Activated T-cell treated with anti-CD3 and anti-CD28 coated beads, Interleukin-2, amount 50 U/mL, for 72 hours (primary cell): ENCODE measurements at places on chromosomes 4 and X. TPM values are rescaled to one million over a fixed set of nuclear protein-coding genes. Genes with fewer than 3 reads are reported as not detected.
A peak's percentile ranks its signal among the peaks of the same experiment; 100 is the strongest.

- no peak overlapping the region for H3K4me3 ChIP-seq
- no peak overlapping the region for H3K27ac ChIP-seq
- no peaks in the 10 kb centered on the region for H3K36me3 ChIP-seq
- no peak for DNase-seq
- H3K4me1 ChIP-seq, result no peaks in the 10 kb centered on the region
Measured at GRCh38 chr4:168502861-168503260, 6.0 kb downstream of the PALLD start.

GRCh38 chr4:154417373-154417673 is 74.3 kb downstream of the DCHS2 start:
- peaks cover 11% of the 10 kb centered on the region for H3K4me1 ChIP-seq
- no peak overlapping the region for H3K27ac ChIP-seq
- peaks cover 49% of the 10 kb centered on the region for H3K27me3 ChIP-seq
- peak overlapping the region; percentile 46 for H3K4me3 ChIP-seq
- DNase-seq, result no peak

DNA sequence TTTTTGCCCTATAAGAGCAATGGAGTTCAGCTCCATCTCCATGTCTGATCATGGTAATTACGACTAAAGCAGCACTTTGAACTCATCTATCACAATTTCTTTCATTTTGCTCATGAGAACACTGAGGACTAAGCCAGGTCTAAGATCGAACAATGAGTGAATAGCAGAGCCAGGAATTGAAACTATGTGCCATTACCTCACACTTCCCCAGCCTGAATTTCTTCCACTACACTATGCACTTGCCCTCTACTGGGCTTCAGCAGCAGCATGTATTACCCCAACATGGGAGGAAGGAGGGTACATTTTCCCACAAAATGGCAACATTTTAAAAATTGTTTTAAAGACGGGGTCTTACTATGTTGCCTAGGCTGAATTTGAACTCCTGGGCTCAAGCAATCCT is 274.7 kb upstream of the FGF13 start:
- H3K4me1 ChIP-seq, result no peaks in the 10 kb centered on the region
- peaks cover 28% of the 10 kb centered on the region for H3K27me3 ChIP-seq
- no peak for DNase-seq
- H3K36me3 ChIP-seq, result no peaks in the 10 kb centered on the region

DNA sequence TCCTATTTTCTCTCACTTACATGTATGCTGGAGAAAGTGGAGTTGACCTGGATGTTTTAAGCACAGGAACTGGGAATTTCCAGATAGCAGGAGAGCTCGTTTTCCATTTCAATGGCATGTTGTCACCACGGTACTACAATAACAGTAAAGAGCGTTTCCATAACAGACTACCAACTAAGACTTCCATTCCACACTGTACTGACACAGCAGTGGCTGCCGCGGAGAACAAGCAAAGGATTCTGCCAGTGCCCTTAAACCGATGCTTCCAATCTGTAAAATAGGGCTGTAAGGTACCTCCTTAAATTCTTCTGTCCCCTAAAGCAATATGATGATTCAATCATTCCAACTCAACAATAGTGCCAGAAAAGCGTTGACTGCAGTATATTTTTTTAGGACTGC is 143.9 kb downstream of the KLHL13 start:
- no peaks in the 10 kb centered on the region for H3K27me3 ChIP-seq
- H3K4me3 ChIP-seq, result no peak overlapping the region

DNA sequence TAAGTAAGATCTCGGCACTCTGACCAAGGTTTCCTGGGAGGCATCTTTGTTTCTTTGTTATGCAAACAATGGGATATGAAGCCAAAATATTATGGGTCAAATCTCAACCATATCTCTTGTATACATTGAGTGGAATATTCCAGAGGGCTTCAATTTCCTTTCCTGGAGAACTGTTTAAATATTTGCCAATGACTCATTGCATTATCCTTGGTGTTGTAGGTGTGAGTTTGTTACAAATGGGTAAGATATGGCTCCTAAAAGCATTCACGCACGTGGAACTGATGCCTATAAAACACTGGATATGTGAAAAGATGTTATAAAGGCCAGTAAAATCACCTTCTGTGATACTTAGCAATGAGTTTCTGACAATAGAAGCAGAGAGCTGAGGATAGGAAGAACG is 150.5 kb upstream of the WDR1 start:
- H3K27me3 ChIP-seq, result no peaks in the 10 kb centered on the region
- H3K4me1 ChIP-seq, result no peaks in the 10 kb centered on the region
- no peaks in the 10 kb centered on the region for H3K36me3 ChIP-seq
- H3K4me3 ChIP-seq, result no peak overlapping the region
- no peak overlapping the region for H3K27ac ChIP-seq

- peak; percentile 24 for DNase-seq
- peaks cover 79% of the 10 kb centered on the region for H3K4me1 ChIP-seq
- H3K27ac ChIP-seq, result peak overlapping the region; percentile 90
- no peaks in the 10 kb centered on the region for H3K27me3 ChIP-seq
Measured at GRCh38 chr4:26877406-26877805, 16.8 kb downstream of the STIM2 start.

- H3K27ac ChIP-seq, result no peak overlapping the region
- no peak overlapping the region for H3K4me3 ChIP-seq
- no peaks in the 10 kb centered on the region for H3K4me1 ChIP-seq
Measured at GRCh38 chrX:96176921-96177320, 507.7 kb upstream of the DIAPH2 start.

DNA sequence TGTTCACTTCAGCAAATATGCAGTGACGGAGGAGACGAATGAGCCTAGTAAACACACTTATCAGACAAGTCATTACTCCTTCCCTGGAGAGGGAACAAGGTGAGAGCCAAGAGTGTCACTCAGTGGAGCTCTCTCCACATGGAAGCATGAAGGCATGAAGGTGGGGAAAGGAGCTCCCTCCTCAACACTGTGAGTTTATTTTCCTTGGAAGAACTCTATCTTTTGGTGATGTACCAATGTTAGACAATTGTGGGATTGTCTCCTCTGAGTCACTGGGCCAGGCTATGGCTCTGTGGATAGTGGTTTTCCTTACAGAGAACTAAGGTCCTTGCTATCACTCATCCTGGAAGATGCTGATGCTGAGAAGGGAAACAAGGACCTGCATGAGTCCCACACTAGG is 200.2 kb downstream of the CPEB2 start:
- DNase-seq, result no peak
- H3K27me3 ChIP-seq, result peaks cover 15% of the 10 kb centered on the region
- H3K4me3 ChIP-seq, result no peak overlapping the region
- no peak overlapping the region for H3K27ac ChIP-seq
- no peaks in the 10 kb centered on the region for H3K4me1 ChIP-seq
- H3K36me3 ChIP-seq, result peaks cover 10% of the 10 kb centered on the region

DNA sequence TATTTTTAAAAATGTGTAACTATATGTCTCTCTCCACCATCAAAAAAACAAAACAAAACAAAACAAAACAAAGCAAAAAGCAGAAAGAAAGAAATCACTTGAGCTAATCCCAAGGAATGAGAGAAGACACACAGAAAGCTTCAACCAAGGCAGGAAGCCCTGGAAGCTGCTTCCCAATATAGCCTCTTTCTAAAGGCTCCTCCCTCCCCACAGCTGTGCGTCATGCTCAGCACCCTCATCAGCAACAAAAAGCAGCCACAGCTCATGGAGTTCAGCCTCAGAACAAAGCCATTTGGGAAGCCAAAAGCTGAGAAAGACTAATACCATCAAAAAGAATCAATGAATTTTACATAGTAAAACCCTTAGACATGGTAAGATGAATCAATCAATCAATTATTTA is 501.6 kb upstream of the SMIM31 start:
- no peaks in the 10 kb centered on the region for H3K27me3 ChIP-seq
- DNase-seq, result no peak
- no peaks in the 10 kb centered on the region for H3K36me3 ChIP-seq
- no peak overlapping the region for H3K4me3 ChIP-seq
- no peak overlapping the region for H3K27ac ChIP-seq

DNA sequence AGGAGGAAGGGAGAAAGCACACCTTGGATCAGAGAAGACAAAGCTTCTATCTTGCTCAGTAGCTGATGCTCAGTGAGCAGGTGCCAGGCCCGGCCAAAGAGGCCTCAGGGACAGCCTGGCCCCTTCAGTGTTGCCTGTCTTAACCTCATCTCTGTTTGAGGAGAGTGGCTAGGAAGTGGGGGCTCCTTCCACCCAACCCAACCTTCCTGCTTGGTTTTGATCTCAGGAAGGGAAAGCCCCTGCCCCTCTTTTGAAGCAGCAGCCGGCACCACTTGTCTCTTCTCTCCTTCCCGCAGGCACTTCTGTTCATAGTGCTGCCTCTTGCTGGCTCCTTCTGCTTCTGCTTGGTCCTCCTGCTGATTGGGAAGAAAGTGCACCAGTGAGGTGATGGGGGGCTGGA is 2.4 kb upstream of the AFF2 start:
- H3K36me3 ChIP-seq, result no peaks in the 10 kb centered on the region
- peaks cover 16% of the 10 kb centered on the region for H3K4me1 ChIP-seq
- peaks cover 17% of the 10 kb centered on the region for H3K27me3 ChIP-seq
- DNase-seq, result no peak
- H3K27ac ChIP-seq, result no peak overlapping the region

GRCh38 chr4:48787056-48787455 is 7.0 kb upstream of the FRYL start:
- H3K36me3 ChIP-seq, result no peaks in the 10 kb centered on the region
- H3K27ac ChIP-seq, result no peak overlapping the region
- H3K4me3 ChIP-seq, result no peak overlapping the region
- peaks cover 2% of the 10 kb centered on the region for H3K4me1 ChIP-seq
- DNase-seq, result no peak

GRCh38 chr4:100569196-100569595 is 51.4 kb upstream of the EMCN start:
- peak overlapping the region; percentile 6 for H3K4me3 ChIP-seq
- no peaks in the 10 kb centered on the region for H3K36me3 ChIP-seq
- no peak for DNase-seq
- no peaks in the 10 kb centered on the region for H3K27me3 ChIP-seq
- peaks cover 30% of the 10 kb centered on the region for H3K4me1 ChIP-seq
- H3K27ac ChIP-seq, result peak overlapping the region; percentile 20

AMBN gene
- total RNA-seq, result not detected

CNGA1 gene
- 0.32 TPM for total RNA-seq

TMPRSS11A gene
- not detected for total RNA-seq

SAGE1 gene
- not detected for total RNA-seq

MAGEA10 gene
- not detected for total RNA-seq

MAGEE2 gene
- not detected for total RNA-seq

APLN gene
- total RNA-seq, result 0.14 TPM

IBSP gene
- not detected for total RNA-seq
